ENCODE measurements at places on chromosomes 6 and 20.

DNA sequence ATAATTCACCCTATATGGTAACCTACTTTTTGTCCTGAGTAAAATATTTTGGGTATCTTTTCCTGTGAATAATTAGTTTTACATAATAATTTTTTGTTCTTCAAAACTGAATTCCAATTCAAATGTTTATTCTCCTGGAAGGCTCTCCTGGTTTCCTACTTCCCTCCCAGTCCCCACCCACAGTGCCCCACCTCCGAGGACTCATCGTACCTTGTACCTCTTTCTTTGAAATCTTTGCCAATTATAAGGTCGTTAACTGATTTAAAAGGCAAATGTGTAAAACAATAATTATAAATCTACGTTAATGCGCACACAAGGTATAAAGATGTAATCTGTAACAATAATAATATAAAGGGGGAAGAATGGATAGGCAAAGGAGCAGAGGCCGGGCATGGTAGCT lies 40.5 kb upstream of the VEGFA start:
- DNase-seq, result no peak

DNA sequence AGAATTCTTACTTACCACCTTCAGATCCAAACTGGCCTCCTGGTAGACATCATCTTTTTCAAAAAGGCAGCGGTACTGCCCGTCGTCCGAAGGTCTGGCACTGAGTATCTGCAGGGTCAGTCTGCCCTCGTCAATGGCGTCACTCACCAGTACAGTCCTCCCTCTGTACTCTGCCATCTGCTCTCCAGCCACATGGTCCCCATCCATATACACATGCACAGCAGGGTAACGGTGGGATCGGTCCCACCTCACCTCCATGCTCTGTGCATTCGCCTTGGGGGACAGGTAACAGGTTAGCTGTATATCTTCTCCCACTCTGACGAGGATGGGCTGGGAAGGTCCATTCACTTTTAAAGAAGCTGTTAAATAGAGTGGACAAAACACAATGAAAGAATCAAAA lies 11.0 kb downstream of the BTNL2 start:
- DNase-seq, result no peak

GRCh38 chr6:132060591-132060990 lies 109.4 kb upstream of the CCN2 start:
- no peak for DNase-seq

GRCh38 chr20:8837396-8837795 lies 231.5 kb upstream of the PLCB4 start:
- DNase-seq, result no peak

DNA sequence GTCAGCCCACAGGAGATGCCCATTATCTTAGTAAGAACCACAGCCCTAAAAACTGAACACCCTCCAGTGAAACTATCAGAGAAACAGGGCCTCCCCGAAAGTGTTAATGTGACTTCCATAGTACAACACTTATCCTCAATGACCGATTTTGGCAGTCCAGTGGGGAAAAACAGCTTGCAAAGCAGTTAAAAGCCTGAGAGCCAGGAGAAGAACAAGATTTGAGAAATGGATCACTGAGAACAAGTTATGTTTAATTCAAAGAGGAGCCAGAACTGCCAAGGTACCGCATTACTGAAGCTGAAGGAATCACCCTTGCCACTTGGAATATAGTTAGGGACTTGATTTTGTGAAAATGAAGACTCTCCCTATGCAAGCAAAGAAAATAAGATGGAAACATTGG lies 236.9 kb downstream of the QKI start:
- no peak for DNase-seq

- DNase-seq, result no peak
Measured at GRCh38 chr6:161270116-161270515, 3.7 kb downstream of the AGPAT4 start.

GRCh38 chr6:74585753-74586152 lies 620.1 kb downstream of the COL12A1 start:
- DNase-seq, result no peak

GRCh38 chr6:159953091-159953601 lies 15.7 kb upstream of the IGF2R start:
- DNase-seq, result no peak

GRCh38 chr6:153129873-153130514 lies 1.1 kb downstream of the RGS17 start:
- DNase-seq, result no peak

GRCh38 chr6:129753422-129753821 lies 43.4 kb upstream of the ARHGAP18 start:
- DNase-seq, result no peak

GRCh38 chr6:119713903-119714302 lies 364.3 kb upstream of the MAN1A1 start:
- no peak for DNase-seq

GRCh38 chr6:26457264-26457805 lies 420 bp upstream of the BTN2A1 start:
- DNase-seq, result no peak

GRCh38 chr6:28898710-28898965 lies 25.1 kb downstream of the TRIM27 start:
- no peak for DNase-seq

- no peak for DNase-seq
Measured at GRCh38 chr6:150915880-150916265, 50.4 kb downstream of the MTHFD1L start.
